ENCODE measurements at places on chromosomes 5 and 9.

DNA sequence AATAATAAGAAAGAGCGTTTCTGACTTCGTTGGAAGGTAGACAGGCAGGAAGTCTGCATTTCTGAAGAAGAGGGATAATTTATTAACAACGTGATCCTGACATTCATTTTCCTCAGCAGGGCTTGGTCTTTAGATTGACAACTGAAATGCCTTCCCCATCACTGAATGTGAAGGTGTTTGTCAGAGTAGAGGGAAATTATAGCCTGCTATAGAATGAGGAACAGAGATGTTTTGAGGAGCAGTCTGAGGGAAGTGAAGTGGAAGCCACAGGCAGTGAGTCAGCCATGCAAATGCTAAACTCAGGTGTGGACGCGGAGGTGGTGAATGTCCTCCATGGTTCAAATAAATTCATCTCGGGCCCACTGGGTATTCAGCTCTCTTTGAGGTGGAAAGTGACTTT lies 30.5 kb downstream of the C7 start:
- DNase-seq, result no peak

DNA sequence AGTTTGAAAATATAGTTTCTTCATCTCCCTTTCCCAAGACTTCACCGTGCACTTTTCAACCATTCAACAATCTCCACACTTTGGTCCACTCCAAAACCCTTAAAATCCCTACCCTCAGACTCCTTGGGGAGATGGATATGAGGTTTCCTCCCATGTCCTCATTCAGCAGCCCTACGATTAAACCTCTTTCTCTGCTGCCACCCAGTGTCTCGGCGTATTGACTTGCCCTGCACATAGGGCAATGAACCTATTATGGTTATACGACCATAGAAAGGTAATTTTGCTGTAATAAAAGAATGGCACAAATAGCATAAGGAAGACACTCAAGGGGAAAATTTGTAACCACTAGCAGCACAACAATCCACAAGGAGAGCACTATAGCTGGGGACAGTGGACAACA lies 803.5 kb downstream of the TLE1 start:
- no peak for DNase-seq

DNA sequence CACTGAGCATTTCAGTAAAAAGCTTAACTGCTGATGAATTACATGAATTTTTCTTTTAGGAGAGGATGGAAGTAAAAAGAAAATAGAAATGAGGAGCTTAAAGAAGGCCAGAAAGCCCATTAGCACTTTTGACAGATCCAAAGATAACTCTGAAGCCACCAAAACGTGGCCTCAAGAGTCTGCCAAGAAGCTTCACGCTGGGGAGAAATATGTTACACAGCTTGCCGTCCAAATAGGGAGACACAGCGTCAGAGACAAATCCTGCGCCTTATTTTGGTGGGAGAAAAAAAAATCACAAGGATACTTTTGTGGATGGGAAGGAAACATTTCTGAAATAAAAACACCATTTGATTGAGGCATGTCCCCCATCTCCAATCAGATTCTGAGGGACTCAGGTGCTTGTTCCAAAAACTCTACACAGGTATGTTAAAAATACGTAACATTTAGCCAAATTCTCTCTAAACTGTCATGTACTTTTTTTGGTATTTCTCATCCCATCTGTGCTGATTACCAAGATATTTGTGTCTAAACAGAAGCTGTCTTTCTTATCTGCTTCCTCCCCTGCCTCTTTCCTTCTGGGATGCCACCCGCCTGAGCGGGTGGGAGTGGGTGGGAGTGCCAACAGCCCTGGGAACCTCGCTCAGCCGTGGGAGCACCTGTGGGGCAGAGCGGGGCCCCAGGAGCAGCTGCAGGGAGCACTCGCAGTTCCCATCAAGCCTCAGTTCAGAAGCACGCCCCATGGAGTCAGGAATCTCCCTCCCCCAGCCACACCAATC lies 275.5 kb downstream of the DENND1A start:
- no peak for DNase-seq

DNA sequence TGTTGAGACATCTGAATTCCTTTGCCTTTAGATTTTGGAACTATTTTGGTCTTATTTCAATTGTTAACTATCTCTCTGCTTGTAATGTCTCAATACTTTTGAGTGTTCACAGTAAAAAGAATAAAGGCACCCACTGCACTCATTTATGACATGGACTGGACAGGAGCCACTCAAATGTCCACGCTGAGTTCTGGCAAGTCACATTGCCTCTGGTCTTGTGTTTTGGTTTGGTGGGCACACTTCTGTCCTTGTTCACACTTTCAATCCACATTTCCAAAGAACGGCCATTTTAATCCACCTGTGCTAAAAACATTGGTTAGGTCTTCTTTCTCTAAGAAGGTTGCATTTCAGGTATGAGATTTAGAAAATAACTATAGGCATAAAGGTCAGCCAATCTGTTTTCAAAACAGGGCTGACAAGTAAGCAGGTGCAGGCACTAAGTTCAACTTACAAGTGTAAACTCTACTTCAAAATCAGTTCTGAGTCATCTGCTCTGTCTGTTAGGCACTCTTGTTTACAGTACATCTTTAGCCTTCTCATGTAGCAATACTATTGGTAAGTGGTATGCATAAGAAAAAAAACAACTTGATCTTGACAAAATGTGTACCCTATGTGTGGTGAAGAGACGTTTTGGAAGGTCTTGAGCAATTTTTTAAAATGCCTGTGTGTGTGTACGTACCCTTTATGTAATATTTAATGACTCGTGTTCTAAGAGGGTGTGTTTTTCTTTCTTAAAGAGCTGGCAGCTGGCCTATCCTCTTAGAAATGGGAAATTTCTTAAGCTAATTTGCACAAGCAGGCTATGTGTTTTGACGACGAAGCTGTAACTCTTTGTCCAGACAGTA lies 31.5 kb upstream of the ZFAND5 start:
- no peak for DNase-seq

Data from cortex of kidney (tissue), 1 donor.